ENCODE measurements at places on chromosomes 1 and 21.

DNA sequence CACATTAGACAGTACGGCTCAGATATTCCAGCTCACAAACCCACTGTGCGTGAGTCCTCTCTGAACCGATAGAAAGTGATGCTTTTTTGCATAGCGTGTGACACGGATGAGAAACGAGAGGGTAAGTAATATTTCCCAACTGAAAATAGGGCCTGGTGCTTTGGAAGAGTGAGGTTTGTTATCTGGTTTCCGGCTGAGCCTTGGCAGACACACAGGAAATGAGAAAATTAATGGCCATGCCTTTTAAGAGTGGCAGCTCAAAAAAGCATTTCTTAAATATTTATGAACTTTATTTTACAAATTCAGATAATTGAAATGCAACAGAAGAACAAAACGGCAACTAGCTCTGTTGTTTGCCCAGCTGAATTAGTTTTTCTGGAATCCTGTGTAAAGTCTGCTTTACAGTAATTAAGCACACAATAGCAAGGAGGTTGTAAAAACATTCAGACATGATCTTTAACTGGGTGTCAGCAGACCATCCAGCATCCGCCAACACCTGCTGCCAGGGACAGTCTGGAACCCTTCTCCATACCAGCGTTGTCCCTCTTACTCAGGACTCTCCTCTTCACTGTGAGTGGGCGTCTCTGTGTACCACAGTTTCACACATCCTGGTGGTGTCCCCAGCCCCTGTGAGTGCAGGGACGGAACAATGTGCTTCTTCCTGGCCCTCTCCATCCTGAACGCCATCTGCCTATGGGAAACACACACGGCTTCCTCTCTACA lies 155.4 kb downstream of the PGBD5 start:
- DNase-seq, result no peak

DNA sequence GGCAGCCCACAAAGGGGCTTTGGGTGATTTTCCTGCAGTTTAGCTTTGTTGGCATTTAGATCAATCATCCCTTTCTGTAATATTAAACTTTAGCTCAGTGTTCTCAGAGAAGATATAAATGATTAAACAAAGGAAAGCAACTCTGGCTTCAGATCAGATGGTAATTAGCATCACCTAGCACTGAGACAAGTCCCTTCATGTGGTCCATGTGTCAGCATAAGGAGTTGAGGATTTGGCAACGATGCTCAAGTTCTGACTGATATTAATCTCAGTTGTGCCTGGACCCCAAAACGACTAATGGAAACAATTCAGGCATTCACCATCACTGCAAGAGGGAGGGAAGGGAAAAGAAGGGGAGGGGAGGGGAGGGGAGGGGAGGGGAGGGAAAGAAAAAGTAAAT lies 60.4 kb downstream of the SEC16B start:
- no peak for DNase-seq

DNA sequence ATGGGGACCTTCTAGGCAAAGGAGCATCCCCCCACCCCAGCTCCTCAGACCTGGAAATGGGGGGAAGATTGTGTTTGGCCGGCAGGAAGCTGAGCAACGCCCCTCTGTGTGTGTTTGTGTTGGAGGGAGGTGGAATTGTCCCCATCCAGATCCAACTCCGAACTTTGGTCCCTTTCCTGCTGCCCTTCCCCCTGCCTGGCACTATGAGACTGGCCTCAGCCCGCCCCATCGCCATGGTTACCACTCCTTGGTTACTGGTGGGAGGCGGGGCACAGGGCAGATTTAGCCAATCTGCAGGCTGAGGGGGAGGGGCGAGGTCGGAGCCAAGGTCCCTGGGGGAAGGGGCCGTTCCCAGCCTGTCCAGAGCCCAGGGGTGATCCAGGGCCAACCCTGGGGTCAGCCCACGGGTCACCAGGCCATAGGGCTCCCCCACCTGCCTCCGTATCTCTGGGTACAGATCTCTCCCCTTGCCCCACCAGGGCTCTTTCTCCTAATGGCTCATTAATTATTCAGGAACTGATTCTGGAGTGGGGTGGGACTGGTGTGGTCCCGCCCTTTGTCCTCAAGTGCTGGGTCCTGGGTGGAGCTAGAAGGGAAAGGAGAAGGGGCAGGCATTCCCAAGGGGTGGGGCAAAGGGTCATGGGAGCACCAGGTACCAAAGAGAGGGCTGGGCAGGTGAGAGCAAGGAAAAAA lies 15.2 kb downstream of the PTPRF start:
- no peak for DNase-seq

DNA sequence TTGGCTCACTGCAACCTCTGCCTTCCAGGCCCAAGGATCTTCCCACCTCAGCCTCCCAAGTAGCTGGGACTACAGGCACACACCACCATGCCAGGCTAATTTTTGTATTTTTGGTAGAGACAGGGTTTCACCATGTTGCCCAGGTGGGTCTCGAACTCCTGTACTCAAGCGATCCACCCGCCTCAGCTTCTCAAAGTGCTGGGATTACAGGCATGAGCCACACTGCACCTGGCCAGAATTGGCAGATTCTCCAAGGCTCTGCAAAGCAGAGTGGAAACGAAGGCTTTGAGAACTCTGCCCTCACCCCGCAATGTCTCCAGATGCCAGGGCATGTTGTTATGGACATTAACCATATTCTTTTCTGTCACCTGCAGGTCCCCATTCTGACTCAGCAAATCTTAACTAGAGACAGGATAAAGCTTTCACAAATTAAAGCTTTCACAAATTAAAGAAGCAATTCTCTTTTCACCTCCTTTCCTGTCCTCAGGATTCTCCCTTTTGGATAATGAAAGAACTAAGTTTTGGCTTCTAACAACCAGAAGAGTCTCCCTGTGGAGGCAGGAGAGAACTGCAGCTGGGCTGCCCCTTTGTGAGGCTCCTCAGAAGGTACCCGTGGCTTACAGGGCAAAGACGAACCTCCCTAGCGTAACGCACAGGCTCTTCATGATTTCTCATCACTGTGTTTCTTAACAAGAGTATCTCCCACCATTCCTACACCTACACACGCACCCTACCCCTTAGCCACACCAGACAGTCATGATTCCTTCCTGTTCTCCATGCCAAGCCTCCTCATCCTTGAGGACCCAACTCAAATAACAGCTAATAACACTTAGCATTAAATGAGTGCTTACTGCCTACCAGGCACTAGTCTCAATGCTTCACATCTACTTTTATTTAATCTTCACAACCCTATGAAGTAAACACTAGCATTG lies 29.8 kb downstream of the GPA33 start:
- DNase-seq, result no peak

DNA sequence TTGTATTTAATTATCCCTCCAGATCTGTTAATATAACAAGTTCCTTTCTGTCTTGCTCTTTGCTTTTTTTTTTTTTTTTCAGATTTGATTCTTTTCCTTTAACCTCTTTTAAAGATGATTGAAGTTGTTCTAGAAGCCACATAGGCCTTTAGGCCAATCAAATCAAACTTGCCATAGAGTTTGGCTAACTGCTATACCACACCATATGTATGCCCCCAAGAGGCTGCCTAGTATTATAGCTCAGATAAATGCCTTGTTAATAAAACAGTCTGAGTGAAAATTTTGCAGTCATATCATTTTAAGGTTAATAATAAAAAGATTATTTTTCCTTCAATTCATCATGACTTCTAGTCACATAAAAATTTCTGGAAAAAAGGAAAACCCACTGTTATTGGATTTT lies 696.0 kb upstream of the CHRM3 start:
- no peak for DNase-seq
